Gastrocnemius medialis (tissue), 4 donors: ENCODE measurements at places on chromosomes 12 and 14. TPM values are rescaled to one million over a fixed set of nuclear protein-coding genes. Genes with fewer than 3 reads are reported as not detected.

Gene KLHL33
- total RNA-seq = 1.9 TPM

GRCh38 chr12:50314636-50315312 lies 31.5 kb upstream of the LIMA1 start:
- no peaks in the 10 kb centered on the region for H3K27me3 ChIP-seq
- no peak for DNase-seq
- H3K4me1 ChIP-seq = no peaks in the 10 kb centered on the region
- no peaks in the 10 kb centered on the region for H3K36me3 ChIP-seq
- no peak overlapping the region for H3K4me3 ChIP-seq
- H3K27ac ChIP-seq = no peak overlapping the region

Gene KRT2
- total RNA-seq = not detected

DNA sequence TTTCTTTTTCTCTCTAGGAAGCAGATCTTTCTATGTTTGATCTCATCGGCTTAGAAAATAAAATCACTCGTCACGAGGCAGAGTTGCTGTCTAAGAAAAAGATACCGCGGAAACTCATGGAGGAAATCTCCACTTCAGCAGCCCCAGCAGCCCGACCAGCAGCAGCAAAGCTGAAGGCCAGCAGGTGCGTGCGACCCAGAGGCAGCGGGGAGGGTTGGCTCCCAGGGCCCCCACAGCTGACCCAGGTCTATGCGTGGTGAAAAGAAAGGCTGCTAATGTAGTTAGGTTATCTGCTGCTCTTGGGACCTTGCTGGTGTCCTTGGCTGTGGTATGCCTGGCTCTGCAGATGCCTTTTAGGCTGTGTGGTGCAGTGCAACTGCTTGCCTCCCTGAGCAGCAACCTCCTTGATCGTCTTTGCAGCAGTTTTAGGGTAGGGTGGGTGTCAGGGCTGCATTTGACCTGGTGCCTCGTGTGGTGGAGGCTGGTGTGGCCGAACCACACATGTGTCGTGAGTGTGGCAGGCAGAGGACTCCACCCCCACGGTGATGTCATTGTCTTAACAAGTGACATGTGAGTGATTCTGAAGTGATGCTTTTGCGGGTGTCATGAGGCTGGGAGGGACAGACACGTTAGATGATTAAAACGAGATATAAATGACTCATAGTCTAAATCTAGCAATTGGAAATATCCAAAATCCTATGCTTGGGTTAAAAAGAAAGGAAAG lies 68.6 kb downstream of the EP400 start:
- no peaks in the 10 kb centered on the region for H3K27me3 ChIP-seq
- H3K27ac ChIP-seq = no peak overlapping the region
- peaks cover 75% of the 10 kb centered on the region for H3K36me3 ChIP-seq
- no peak overlapping the region for H3K4me3 ChIP-seq

Gene RITA1
- total RNA-seq = 23.2 TPM

DNA sequence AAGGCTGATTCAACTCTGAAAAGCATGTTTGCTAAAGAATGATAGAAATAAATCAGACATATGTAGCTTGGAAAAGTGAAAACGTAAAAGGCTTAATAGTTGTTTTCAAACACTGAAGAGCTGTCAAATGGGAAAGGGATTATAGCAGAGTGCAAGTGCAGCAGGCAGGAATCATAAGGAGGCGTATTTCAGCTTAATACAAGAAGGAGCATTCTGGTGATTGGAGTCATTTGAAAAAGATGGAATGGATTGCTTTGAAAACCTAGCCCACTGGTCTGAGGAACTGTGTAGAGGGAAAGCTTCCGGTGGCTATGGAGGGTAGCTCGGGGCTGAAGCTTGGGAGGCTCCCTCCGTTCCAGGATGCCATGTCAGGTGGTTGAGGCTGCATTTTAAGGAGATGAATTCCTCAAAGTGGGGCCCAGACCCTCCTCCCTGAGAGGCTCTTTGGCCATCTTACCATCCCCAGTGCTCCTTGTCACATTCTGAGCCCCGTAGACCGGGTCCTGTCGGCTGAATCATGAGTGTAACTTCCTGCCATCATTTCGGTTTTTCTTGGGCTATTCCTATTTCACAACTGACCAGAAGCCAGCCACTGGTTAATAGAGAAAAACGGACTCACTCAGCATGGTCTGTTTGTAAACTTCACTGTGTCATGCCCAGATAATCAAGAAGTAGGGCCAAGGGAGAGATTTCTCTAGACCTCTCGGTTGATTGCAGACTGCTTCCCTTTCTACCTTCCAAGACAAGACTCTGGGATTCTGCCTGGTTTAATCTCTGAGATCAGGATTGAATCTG lies 6.5 kb downstream of the WNT5B start:
- H3K4me3 ChIP-seq = no peak overlapping the region
- H3K27me3 ChIP-seq = peaks cover 13% of the 10 kb centered on the region
- no peaks in the 10 kb centered on the region for H3K36me3 ChIP-seq
- DNase-seq = no peak
- peaks cover 10% of the 10 kb centered on the region for H3K4me1 ChIP-seq

Gene TAS2R31
- total RNA-seq = 3.6 TPM

DNA sequence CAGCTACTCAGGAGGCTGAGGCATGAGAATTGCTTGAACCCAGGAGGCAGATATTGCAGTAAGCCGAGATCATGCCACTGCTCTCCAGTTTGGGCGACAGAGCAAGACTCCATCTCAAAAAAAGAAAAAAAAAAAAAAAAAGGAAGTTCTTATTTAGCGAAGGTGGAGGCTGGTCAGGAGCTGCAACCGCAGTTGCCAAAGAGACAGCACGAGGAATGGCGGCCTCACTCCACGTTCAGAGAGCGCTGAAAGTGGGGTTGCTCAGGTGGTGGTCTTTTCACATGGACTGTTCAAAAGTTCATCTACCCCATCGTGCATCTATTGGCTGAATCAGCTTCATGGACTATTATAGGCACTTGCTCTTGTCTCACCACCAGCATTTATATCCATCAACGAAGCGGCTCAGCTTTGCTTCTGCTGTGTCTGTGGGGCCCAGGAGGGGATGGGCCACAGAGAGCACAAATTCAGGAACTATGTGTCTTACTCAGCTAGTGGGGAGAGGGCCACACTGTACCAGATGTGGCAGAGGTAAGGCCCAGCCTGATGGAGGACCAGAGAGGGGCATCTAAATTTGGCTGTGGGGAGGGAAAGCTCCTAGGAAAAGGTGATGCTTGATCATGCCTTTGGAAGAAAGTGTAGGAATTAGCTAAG lies 27.3 kb downstream of the SLC25A47 start:
- no peaks in the 10 kb centered on the region for H3K27me3 ChIP-seq
- no peak overlapping the region for H3K4me3 ChIP-seq
- no peak for DNase-seq
- H3K27ac ChIP-seq = no peak overlapping the region
- no peaks in the 10 kb centered on the region for H3K4me1 ChIP-seq
